CD4-positive, alpha-beta T cell treated with Interleukin-4 for 1 hour (primary cell): ENCODE measurements at places on chromosomes 1 and 21.

- no peak for DNase-seq
These were observed 99.6 kb upstream of the CACNA1E start for GRCh38 chr1:181383695-181384094.

DNA sequence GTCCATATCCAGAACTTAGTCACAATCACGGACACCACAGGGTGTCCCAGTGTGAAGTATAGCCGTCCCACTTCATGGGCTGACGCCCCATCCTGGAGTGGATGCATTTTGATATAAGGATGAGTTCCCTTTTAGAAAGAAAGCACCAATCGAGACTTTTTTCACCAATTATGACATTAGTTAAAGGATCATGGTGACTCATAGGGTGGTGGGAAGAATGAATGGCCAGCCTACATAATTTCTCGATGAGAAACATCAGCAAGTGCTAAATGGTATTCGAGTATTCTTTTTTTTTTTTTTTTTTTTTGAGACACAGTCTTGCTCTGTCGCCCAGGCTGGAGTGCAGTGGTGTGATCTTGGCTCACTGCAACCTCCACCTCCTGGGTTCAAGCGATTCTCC, 38.5 kb upstream of the USP1 start:
- no peak for DNase-seq

- peak; percentile 65 for DNase-seq
These were observed 35.6 kb upstream of the TMEM61 start for GRCh38 chr1:54944610-54945392.

DNA sequence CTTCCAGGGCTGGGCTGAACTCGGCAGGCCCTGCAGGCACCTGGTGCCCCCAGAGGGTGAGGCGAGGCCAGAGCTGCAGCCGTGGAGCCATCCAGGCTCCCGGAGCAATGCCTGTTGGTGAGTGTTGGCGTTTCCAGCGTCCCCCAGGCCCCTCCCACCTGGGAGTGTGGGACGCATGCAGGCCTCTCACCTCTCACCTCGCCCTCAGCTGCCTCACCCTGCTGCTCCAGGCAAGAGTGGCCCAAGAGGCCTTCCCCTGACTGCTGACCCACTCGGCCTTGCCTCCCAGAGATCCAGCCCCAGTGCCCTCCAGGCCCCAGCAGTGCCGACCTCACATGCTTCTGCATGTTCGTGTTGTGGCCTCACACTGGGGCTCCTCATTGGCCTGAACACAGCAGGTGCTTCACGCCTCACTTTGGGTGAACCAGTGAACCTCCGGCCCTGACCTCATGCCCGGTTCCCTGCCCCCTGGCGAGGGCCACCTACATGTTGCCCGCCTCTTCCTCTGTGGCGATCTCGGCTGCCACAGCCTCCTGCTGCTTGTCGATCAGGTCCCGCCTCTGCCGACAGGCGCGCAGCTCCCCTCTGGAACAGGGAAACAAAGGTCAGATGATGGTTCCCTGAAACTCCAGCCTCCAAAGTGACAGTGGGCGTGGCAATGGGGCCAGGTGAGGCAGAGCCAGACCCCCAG, 17.0 kb downstream of the CFAP74 start:
- no peak for DNase-seq

DNA sequence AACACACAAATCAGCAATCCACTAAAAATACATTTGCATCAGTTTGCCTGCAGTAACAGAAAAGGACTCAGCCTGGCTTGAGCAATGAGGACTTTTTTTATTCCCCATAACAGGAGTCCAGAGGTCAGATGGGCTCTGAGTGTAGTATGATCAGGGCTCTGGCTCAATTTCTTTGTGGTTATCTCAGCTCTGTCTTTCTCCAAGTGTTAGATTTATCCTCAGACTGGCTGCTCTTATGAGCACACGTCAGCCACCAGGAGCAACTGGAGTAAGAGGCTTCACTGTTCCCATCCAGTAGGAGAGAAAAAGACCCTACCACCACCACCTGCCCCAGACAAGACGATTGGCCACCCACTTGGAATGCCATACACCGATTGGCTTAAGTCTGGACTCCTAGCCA, 36.2 kb upstream of the KLHDC7A start:
- DNase-seq = no peak

DNA sequence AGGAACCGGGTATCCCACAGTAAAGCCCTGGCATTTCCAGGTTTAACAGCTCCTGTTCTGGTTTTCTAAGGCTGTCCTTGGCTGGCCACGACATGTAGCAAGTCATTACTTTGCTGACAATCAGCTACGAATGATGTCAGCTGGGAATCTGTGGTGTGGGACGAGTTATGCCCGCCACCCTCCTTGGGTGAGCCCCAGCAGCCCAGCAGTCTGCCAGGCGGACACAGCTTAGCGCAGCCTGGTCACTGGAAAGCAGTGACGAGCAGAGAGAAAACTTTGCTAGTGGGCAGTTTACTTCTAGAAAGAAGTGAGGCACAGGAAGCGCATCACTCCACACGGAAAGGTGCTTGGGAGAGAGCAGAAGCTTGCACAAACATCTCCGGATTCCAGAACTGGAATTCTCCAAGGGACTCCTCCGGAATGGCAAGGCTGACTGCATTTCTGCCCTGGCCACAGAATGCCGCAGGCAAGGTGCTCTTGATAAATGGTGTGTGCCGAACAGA, 15.5 kb upstream of the ZNF436 start:
- no peak for DNase-seq

GRCh38 chr1:10852998-10853520, 56.6 kb upstream of the CASZ1 start:
- no peak for DNase-seq

DNA sequence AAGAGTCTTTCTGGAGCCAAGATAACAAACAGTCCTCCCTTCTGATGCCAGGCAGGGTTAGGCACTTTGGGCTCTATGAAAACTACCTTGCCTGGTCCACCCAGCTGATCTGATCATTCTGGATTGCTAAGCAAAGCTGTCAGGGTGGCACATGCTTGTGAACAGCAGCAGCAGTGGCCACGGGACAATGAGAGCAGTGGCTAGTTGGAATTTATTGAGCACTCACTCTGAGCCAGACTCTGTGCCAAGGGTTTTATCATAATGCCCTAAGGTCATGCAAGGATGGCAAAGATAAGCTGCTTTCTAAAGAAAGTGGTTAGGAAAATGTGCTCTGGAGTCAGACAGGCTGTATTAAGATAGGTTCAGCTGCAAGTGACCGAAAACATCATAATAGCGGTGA, 390.4 kb upstream of the VAMP3 start:
- no peak for DNase-seq

DNA sequence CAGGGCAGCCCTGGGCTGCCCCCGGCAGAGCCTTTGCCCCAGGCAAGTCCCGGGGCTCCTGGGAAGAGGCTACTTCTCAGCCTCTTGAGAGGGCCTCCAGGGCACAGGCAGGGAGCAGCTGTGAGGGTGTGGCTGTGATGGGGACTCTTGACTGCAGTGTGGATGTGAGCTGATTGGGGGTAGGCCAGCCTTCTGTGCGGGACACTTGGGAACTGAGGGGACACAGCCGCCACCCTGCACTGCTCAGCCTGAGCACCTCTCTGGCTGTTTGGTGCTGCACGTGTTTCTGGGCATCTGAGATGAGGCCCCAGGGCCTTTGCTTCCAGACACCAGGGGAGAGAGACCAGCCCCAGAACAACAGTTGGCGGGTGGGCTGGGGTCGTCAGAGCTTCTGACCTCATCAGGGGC, 62.1 kb downstream of the SKI start:
- DNase-seq = no peak

- no peak for DNase-seq
These were observed 183.1 kb upstream of the IVNS1ABP start for GRCh38 chr1:185500001-185500626.

GRCh38 chr1:54301497-54301896, 101.5 kb downstream of the MRPL37 start:
- DNase-seq = no peak

DNA sequence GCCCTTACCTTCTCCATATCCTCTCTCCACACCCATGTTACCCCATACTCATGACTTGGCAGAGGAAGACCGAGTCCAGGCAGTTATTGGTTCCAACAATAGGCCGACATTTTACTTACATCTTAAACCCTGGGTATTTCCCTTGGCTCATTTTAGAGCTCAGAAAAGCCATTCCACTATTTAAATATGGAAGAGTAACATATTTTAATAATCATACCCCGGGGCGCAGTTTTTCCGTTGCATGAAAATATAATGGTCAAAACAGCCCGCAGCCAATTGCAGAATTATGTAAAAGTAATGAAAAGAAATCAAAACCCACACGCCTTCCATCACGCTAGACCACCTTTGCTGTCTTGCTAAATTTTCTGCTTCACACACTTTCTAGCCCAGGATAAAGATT, 48.5 kb downstream of the KAZN start:
- no peak for DNase-seq

DNA sequence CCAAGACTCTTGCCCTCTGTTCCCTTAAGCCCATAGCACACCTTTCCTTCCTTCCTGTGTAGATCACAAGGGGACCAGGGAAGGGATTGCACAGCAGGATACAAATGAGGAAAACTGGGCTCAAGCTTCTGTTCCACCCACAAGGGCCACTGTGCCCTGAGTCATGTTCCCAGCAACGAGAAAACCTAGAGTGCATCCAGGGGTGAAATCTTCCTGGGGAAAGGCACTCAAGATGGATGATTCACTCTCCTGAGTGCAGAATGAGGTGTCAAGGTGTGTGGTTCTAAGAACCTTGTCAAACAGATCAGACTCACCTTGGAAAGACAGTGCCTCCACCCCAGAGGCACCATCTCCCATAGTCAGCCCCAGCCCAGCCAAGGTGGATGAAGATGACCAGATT, 40.7 kb upstream of the EYA3 start:
- no peak for DNase-seq

- no peak for DNase-seq
These were observed 48.3 kb downstream of the C1orf198 start for GRCh38 chr1:230819976-230820375.

DNA sequence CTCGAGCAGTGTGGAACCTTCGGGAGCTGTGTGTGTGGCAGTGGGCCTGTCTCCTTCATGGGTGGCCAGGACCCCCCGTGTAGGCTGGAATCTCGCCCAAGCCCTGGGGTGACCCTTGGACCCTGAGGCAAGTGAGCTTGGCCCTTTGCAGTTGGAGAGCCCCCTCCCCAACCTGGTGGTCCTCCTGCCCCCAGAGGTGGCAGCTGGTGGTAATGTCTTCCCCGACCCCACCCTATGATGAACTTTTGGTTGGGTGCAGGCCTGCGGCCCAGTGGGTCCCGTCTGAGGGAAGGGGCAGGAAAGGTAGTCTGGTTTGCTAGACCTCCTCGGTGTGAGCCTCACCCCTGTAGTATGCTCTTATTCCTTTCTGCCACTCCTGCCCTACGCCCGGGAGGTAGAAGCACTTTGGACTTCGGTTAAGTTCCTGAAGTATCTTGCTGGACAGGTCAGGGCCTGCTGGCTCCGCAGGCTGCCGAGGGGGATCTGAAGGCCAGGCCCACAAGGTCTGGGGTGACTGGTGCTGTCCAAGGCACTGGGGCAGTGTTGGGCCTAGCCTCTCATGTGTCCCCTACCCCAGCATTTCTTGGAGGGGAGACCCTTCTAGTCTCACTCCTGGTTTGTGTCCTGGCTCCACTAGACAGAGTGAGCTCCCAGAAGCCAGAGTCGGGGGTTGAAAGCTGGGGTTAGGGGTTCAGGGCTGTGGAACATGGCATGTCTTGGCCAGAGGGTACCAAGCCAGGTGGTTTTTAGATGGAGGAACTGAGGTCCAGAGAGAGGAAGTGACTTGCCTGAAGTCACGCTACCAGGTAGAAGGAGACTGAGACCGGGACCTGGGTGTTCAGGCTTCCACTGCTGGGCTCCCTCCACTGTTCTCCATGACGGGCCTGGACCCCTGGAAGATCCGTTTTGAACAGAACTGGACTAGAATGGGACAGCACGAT, 1.8 kb downstream of the ZNF362 start:
- DNase-seq = no peak
